ENCODE measurements at places on chromosomes 3 and 15.

DNA sequence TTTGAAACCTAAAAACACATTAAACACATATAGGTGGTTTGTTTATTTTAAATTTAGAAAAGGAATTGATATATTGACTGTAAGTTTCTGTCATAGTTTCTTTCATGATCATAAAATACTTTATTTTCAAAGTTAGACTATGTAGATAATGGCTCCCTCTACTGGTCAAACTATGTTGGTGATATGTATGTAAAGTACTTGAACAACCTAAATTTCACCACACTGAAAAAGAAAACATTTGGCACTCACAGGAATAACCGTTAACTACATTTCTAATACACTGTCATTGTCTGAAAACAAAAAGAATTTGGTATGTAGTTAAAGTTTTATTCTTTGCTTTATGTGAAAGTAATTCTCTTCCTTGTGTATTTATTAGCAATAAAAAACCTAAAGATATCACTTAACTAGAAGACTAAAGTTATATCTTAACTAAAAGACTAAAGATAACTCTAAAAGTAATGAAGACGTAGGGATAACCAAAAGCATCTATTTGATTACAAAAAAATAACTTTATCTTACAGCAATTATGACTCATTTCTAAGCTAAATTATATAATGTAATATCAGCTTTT is 427.5 kb downstream of the VGLL3 start:
- DNase-seq, result peak; percentile 4

- no peak for DNase-seq
These were observed 293.5 kb downstream of the AGBL1 start for GRCh38 chr15:86373147-86373546.

GRCh38 chr3:151591441-151591840 is 130.6 kb upstream of the IGSF10 start:
- no peak for DNase-seq

GRCh38 chr15:36484038-36484778 is 95.2 kb upstream of the CDIN1 start:
- no peak for DNase-seq

DNA sequence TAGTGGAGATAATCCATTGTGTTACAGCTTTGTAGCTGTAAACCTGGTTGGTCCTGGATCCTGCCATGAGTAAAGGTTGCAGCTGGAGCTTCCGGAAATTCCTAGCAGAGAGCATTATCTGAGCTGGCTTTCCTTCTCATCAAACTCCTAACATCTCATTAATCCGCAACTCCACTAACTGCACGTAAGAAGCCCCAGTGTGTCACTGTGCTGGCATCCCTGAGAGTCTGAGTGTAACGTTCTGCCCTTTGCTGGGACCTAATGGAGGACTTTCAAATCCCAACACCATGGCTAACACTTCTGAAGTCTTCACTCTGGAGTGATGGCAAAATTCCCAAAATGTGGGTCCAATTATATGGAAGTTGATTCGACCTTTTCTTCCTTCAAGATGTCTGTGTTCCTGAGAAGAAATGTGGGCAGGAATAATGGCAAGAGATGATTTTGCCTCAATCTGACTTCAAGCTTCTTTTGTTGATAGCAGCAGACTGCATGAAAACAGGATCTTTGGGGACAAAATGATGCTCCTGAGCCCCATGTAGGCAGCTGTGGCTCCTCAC is 9.6 kb upstream of the TRPM1 start:
- DNase-seq, result no peak

DNA sequence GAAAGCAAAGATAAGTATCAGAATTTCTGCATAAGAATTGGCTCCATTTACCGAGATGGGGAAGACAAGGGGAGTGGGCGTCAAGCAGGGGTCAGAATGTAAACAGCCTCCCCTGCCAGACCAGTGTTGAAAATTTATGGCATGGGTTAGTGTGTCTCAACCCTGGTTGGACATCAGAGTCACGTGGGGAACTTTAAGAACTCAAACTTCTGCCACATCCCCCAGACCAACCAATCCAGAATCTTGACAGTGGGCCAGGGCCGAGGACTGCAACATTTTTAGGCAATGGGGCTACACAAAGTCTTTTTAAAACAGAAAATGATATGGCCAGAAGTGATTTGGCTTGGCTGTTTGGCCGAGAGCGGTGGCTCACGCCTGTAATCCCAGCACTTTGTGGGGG is 14.3 kb upstream of the MASP1 start:
- DNase-seq, result no peak

DNA sequence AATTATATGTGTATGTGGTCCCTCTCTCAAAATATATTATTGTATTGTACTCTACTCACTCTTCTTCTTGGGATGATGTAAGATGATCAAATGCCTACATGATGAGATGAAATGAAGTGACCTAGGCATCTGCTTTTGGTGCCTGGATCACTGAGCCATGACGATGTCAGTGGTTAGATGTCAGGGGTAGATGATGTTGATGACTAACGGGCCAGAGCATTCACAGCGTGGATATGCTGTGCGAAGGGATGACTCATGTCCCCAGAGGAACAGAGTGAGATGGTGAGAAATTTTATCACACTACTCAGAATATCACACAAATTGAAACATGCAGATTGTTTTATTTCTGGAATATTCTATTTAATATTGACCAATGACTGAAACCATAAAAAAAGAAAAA is 233.9 kb upstream of the CADM2 start:
- DNase-seq, result no peak

DNA sequence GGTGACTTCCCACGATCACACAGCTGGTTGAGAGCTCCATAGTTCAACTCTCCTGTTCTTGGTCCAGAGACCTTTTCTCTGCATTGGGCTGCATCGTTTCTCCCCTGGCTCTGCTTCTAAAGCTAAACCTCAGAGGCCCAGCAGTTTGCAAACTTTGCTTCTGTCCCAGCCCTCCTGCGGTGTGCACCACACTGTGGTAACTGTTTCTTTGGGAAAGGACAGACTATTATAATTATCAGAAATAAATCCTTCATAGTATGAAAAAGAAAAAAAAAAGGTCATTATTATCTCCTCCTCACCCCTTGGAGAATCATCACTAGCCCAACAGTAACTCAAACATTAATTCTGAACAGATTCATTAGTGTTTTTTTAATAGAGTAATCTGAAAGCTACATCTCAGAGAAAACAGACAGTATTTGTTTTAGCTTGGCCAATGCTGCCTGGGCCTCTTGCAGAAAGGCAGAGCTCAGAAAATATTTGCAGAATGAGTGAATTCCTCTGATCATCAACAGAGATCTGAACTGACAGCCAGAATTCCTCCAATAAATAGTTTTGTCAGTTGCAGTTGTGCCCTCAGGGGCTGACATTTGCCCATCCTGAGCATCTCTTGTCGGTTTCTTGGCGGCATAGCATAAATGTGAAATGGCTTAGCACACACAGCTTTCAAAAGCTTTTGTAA is 52.9 kb downstream of the BFSP2 start:
- no peak for DNase-seq

GRCh38 chr3:140695361-140696061 is 17.6 kb downstream of the TRIM42 start:
- no peak for DNase-seq

- DNase-seq, result no peak
These were observed 1.8 kb downstream of the CLN6 start for GRCh38 chr15:68227643-68228142.

- no peak for DNase-seq
These were observed 17.9 kb downstream of the KBTBD13 start for GRCh38 chr15:65094294-65094995.

- DNase-seq, result no peak
These were observed 208.4 kb downstream of the TIGIT start for GRCh38 chr3:114502204-114502603.

DNA sequence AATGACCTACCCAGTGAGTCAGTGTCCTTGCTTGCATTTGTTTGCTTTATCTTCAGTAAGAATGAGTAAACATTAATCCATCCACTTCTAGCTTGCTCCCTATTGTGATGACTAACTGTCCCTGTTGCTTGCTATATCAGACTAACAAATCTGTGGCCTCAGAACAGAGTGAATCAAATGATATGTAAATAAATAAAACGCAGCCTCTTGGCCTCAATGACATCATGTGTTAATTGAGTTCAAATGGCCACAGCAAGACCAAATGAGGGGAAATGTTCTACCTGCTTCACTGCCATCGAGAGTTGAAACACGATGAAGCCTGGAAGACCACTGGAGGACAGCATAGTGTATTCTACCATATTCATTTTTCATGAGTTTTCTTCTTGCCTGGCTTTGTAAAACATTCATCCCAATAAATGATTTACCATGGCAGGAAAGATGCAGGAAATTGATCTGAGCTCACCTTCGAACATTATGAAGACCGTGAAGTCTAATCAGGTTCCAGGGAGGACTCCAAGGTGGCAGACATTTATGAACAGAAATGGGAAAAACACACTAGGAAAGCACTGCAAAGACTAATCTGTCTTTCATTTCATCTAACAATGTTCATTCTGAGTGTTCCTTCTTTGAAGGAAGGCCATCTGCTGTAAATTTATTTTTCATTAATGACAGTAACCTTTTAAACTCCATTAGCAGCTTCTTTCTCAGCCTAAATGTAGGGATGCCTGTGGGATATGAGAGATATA is 1144.5 kb downstream of the TUSC7 start:
- no peak for DNase-seq

- no peak for DNase-seq
These were observed 248.8 kb downstream of the MBNL1 start for GRCh38 chr3:152517502-152517901.

DNA sequence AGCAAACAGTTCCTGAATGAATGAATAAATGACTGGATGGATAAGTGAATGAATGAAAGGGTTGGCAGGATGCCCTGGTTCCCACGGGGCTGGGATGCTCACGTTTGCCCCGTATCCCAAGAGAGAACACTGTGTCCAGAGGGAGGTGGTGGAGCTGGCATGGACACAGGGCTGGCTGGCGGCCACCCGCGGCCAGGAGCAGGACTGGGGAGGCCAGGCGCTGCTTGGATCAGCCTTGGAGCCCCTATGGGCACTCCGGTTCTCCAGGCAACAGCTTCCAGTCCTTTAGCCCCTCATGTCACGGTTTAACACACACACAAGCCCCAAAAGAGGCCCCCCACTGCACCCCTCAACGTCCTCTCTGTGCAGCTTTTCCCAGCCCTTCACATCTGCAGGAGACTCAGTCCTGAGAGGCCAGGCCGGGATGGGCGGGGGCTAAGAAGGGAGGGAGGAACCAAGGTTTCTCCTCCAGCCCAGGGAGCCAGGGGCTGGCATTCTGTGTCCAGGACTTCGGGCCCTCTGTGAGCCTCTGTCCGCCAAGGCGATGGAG is 86.0 kb upstream of the ALDH1L1 start:
- DNase-seq, result no peak

DNA sequence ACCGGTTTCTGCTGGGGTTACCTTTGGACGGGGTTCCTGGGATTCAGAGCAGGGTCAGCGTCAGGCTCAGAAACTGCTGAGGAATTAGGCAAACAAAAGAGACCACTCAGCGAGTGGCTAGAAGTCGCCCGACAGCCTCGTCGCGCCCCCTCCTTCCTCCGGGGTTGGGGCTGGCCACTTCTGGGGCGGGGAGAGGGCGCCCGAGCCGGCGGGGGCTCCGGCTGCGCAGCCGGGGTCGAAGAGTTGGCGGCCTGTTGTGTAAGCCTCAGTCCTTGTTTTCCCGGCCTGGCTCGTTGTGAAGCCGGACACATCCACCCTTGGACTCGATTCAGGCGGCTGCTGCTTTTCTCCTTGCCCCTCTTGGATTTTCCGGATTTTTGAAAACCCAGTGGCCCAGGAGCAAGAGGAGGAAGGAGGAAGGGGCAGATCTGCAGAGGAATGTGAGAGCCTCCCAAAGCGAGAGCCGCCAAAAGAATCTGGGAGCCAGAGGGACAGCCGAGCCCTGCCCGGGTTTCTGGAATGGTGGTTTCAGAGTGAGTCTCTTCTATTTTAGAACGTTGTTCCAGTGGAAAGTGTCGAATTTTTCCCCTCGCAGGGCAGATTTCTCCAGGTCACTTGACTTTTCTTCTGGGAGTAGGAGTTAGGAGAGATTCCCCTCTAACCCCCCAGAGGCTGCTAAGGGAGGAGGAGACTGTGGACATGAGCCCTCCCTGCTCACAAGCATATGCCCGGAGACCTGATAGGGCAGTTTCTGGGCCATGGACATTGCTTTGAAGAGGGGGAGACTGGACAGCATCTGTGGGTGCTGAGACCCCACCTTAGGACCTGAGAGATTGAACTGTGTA is 666 bp downstream of the SNX33 start:
- DNase-seq, result no peak

DNA sequence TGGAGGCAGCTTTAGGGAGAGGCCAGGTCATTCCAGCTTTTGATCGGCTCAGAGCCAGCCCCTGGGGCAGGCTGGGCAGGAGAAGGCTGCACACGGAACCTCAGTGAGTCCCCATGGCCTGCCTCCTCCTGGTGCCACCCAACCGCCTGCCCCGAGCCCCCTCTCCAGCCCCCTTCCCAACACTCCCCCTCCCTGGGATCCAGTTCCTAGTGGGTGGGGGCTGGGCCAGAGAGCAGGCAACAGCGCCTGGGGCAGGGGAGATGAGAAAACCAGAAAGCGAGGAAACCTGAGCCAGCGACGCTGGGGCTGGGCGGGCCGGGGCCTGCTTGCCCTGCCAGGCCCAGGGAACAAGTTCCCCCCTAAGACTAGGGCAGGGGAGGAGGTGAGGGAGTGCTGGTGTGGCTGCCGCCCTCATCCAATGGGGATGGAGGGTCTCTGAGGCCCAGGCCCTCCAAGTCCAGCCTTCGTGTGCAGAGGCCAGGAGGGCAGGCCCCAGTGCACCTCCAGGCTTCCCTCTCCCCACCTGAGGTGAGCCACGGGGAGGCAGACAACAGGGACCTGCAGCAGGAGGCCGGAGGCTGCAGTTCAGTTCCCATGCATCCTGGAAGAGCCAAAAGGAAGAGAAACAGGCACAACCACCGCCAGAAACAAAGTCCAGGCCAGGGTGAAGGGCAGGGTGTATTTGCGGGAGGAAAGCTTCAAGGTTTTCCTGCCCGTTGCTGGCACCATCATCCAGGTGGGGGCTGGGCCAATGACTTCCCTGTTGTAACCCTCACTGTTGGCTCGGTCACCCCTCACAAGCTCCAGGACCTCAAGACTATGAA is 4.0 kb upstream of the SEMA3F start:
- DNase-seq, result no peak

DNA sequence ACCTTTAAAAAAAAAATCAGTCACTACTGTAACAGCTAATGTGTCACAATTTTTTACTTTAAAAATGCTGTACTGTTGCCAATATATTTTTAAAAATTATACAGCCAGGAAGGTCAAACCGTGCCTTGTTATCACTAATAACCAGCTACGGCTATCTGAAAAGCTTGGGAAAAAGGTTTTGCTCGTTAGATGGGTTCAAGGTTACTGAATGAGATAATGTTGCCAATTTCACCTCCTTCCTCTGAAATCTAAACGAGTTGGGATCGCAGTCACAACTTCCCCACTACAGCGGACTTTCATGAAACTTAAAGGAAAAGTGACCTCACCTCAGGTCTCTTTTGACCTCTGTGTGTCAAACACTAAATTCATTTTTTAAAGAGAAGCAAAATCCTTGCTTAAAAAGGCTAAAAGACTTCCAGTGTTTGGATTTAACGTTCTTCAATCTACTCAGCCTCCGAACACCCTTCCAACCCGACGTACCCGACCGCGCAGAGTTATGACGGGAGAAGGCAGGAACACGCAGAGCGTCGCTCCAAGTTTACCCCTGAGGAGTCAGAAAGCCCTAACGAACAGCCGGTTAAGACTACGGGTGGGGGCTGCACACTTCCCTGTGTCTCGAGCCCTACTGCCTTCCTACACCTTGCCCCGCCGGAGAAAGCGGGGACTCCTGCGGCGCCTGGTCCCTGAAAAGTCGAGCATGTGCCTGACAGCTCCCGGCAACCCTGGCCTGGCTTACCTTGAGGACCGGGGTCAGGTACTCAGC is 860 bp downstream of the ATG3 start:
- peak; percentile 4 for DNase-seq
